ENCODE measurements at places on chromosomes 1 and 21. TPM values are rescaled to one million over a fixed set of nuclear protein-coding genes. Genes with fewer than 3 reads are reported as not detected.

DNA sequence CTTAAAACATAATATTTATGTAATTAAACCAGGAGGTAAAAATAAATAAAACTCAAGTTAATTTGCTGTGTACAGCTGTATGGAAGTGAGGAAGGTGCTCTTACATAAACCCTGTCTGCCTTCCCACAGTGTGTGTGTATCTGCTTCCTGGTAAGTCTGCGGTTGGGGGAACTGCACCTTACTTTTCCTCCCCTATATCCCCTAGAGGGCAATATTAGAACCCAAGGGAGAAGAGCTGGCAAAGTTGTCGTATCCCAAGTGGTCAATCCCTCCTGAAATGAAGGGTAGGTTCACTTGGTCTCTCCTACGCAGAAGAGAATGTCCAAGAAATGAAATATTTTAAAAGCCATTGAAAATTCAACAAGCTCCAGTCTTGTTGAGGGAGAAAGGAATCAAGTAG lies 17.8 kb upstream of the JAK1 start:
- peaks cover 7% of the 10 kb centered on the region for H3K4me1 ChIP-seq
- H3K4me3 ChIP-seq: no peak overlapping the region
- no peak for ATAC-seq
- no peak overlapping the region for H3K27ac ChIP-seq
- no peaks in the 10 kb centered on the region for H3K36me3 ChIP-seq

FAM72C gene
- 11.8 TPM for total RNA-seq

GRCh38 chr1:20640183-20640597 lies 6.9 kb downstream of the PINK1 start:
- ATAC-seq: peak; percentile 83
- H3K27me3 ChIP-seq: no peaks in the 10 kb centered on the region
- H3K27ac ChIP-seq: no peak overlapping the region
- no peak overlapping the region for H3K4me3 ChIP-seq
- peaks cover 8% of the 10 kb centered on the region for H3K36me3 ChIP-seq
- no peaks in the 10 kb centered on the region for H3K4me1 ChIP-seq

- peaks cover 46% of the 10 kb centered on the region for H3K36me3 ChIP-seq
- H3K27me3 ChIP-seq: no peaks in the 10 kb centered on the region
- no peak overlapping the region for H3K27ac ChIP-seq
- H3K4me1 ChIP-seq: peaks cover 5% of the 10 kb centered on the region
- no peak for ATAC-seq
These were observed 98.9 kb downstream of the LYST start for GRCh38 chr1:235767795-235768194.

RGS8 gene
- total RNA-seq: 0.08 TPM

DNA sequence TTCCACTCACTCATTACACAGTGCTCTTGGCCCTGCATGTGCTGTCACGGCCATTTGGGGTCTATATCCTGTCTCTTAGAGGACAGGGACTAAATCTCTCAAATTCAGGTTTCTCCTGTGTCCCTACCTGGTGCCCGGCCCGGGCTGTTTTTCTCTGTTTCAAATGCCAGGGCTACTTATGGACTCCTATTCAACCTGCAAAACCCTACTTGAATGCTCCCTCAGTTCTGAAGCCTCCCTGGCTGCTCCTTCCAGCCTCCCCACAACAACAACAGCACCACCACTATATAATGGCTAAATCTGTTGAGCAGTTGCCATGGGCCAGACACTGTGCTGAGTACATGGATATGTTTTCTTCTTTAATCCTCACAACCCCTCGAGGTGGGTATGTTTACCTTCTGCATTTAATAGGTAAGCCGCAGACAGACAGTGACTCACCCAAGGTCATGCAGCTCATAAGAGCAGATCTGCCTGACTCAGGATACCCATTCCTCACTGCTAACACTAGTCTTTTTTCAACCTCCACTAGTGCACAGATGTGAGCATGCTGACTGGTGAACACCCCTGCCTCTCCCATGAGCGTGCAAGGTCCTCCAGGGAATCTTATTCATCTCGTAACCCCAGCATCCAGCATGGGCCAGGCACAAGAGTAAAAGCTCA lies 29.9 kb downstream of the DHRS3 start:
- peaks cover 12% of the 10 kb centered on the region for H3K36me3 ChIP-seq
- H3K4me1 ChIP-seq: peaks cover 17% of the 10 kb centered on the region
- H3K4me3 ChIP-seq: no peak overlapping the region
- no peaks in the 10 kb centered on the region for H3K27me3 ChIP-seq

LCK gene
- total RNA-seq: 323 TPM

DNA sequence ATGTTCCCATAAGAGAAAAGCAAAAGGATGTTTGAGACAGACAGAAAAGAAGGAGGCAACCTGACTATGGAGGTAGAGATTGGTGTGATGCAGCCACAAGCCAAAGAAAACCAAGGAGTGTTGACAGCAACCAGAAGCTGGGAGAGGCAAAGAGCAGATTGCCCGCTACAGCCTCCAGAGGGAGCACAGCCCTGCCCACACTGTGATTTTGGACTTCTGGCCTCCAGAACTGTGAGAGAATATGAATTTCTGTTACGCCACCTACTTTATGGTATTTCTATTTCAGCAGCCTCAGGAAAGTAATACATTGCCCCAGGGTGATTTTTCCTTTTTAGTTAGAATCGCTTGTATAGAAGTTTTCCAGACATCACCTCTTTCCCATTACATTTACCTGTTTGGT lies 28.4 kb downstream of the SLAMF6 start:
- H3K4me3 ChIP-seq: no peak overlapping the region
- H3K4me1 ChIP-seq: peaks cover 30% of the 10 kb centered on the region
- H3K27me3 ChIP-seq: no peaks in the 10 kb centered on the region
- peaks cover 25% of the 10 kb centered on the region for H3K36me3 ChIP-seq
- no peak for ATAC-seq

- ATAC-seq: no peak
- no peak overlapping the region for H3K4me3 ChIP-seq
- no peaks in the 10 kb centered on the region for H3K27me3 ChIP-seq
- H3K4me1 ChIP-seq: no peaks in the 10 kb centered on the region
- H3K27ac ChIP-seq: no peak overlapping the region
These were observed 1044.9 kb downstream of the BRINP3 start for GRCh38 chr1:189432753-189433152.

CAMK1G gene
- not detected for total RNA-seq

DNA sequence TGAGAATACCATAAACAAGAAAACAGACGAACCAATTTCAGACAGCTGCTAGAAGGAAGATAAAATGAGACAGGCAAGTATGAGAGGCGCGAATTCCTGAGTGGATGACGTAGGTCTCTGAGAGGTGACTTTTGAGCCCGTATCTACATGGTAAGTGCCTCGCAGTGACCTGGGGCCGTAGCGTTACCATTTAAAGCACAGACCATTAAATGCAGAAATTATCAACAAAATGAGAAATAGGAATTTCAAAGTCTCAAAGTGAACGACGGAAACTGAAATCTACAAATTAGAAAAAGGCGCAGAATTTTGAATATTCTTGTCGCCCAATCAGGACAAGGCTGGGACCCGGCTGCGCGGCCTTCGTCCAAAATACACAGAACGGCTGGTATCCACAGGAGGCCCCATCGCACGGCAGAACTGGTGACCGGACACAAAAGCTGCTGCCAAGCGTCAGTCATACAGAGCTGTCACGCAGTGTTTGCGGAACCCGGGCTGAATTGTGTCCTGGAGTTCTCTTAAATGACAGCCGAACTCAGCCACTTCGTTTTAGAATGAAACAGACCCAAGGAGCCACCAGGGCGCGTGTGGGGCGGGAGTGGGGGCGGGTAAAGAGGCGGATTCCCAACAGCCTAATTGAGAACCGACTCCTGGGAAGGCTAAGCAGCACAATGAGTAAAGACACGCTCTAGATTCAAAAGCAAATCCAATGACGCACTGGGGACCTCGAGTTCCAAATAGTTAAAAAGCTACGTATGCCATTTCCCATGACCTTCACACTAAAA lies 13.8 kb upstream of the BOLA1 start:
- ATAC-seq: peak; percentile 27
- H3K27ac ChIP-seq: no peak overlapping the region
- H3K4me3 ChIP-seq: no peak overlapping the region
- H3K4me1 ChIP-seq: peaks cover 6% of the 10 kb centered on the region

- H3K27ac ChIP-seq: no peak overlapping the region
- peaks cover 19% of the 10 kb centered on the region for H3K27me3 ChIP-seq
- H3K4me3 ChIP-seq: no peak overlapping the region
- no peaks in the 10 kb centered on the region for H3K4me1 ChIP-seq
These were observed 117.6 kb upstream of the CD34 start for GRCh38 chr1:208028526-208028925.

DNA sequence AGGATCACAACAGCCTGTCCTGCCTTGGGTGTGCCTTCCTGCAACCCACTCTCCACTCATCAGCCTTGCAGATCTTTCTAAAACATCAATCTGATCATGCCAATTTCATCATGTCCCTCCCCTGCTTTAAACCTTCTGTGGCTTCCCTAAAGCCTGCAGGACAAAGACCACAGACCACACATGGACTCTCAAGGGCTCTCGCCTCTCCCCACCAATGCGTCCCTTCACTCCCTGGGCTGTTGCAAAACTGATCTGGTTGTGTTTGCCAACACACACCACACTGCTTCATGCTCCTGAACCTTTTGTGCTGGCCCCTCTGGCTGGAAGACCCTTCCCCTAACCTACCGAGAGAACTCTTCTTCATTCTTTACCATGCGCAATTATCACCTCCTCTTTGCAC lies 72.4 kb downstream of the ITPKB start:
- H3K4me3 ChIP-seq: peak overlapping the region; percentile 8
- peaks cover 15% of the 10 kb centered on the region for H3K36me3 ChIP-seq
- no peak for ATAC-seq
- peak overlapping the region; percentile 74 for H3K27ac ChIP-seq
- H3K4me1 ChIP-seq: peaks cover 59% of the 10 kb centered on the region

FCGR1A gene
- not detected for total RNA-seq

DTL gene
- total RNA-seq: 72.2 TPM

TPRG1L gene
- 8.9 TPM for total RNA-seq

ADGRB2 gene
- total RNA-seq: 4.5 TPM

OR2T11 gene
- not detected for total RNA-seq

ANGPTL1 gene
- not detected for total RNA-seq

DNA sequence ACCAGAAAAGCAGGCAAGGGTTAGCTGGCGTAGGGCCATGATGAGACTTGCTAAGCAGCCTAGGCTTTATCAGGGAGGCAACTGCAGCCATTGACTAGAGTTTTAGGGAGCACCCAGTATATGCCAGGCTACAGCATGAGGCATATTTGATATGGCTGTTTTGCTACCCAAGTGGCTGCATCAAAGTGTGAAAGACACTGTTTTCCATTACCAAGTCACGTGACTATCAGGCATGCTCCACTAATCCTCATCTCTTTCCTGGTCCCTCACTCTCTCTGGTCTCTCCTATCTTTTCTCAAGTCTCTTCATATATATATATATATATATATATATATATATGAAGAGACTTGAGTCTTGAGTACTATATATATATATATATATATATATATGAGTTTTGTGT lies 206.7 kb upstream of the POU3F1 start:
- H3K4me1 ChIP-seq: no peaks in the 10 kb centered on the region
- no peak overlapping the region for H3K27ac ChIP-seq
- ATAC-seq: no peak
- H3K27me3 ChIP-seq: peaks cover 42% of the 10 kb centered on the region

ANXA9 gene
- total RNA-seq: 0.30 TPM

DNA sequence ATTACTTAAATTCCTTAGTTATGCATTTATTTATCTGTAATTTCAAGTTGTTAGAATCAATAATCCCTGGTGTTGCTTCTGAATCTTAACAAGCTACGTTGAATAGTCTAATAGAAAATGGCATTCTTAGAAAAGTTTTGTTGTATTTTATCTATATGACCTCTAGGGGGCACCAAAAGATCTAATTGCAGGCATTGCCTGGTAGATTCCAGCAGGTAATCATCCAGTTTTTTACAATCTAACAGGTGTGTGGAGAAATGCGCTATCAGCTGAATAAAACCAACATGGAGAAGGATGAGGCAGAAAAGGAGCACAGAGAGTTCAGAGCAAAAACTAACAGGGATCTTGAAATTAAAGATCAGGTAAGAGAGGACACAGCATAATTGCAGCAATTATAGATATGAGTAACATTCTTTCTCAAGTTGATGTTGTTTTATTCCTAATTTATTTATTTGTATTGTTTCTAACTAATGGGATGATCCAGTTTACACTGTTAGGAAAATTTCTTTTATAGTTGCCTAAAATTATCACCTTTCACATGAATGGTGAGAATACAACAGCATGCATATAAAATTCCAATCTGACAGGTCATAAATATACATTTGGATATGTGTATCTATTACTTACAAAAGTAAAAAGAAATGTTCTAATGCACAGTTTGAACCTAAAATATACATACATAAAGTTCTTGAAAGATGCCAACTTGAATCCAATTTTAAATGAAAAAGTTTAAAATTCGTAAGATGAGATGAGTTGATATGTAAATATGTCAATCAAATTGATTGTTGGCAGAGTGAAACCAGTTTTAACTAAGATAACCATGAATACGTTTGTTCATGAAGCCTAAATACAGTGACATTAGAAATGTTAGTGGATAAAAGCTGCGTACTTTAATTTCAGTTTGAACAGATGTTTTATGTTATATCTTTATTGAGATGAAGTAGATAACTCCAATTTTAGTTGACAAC lies 88.4 kb downstream of the SDCCAG8 start:
- no peak overlapping the region for H3K27ac ChIP-seq
- peaks cover 5% of the 10 kb centered on the region for H3K4me1 ChIP-seq
- H3K4me3 ChIP-seq: no peak overlapping the region
- peaks cover 29% of the 10 kb centered on the region for H3K36me3 ChIP-seq
- H3K27me3 ChIP-seq: no peaks in the 10 kb centered on the region
- ATAC-seq: no peak

ZFP69B gene
- total RNA-seq: 3.3 TPM

GRCh38 chr1:54937469-54937868 lies 43.0 kb upstream of the TMEM61 start:
- peaks cover 5% of the 10 kb centered on the region for H3K4me1 ChIP-seq
- H3K27me3 ChIP-seq: peaks cover 26% of the 10 kb centered on the region

- ATAC-seq: no peak
- H3K4me3 ChIP-seq: no peak overlapping the region
- no peaks in the 10 kb centered on the region for H3K36me3 ChIP-seq
These were observed 52.3 kb upstream of the COG2 start for GRCh38 chr1:230589951-230590350.

DNA sequence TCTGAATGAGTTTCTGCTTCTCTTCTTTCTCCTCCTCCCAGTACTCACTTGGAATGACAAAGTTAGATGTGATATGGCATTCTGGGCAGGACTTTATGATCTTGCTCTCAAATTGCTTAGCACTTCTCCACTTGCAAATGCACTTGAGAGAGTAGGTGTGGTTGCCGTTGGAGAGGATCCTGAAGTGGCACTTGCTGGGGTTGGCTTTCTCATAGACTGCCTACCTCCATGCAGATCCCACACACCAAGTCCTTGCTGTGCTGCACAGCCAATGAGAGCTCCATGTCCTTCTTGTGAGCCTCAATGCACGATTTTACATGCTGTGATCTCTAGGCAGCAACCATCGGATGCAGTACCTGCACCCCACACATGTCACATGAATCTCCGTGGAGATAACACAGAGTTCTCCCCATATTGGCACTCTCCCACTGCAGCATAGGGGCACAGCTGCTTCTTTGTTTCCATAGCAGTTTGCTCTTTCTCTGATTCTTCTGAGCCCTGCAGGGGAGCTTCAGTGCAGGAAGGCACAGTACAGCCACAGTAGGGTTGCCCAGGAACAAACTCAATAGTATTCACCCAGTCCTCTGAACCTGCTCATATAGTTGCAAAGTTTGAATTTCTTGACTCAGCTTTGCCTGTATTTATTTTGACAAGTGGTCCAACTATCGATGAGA lies 45.2 kb downstream of the ZNF691 start:
- no peak overlapping the region for H3K4me3 ChIP-seq
- peaks cover 6% of the 10 kb centered on the region for H3K27me3 ChIP-seq
- no peaks in the 10 kb centered on the region for H3K4me1 ChIP-seq
- ATAC-seq: no peak

KIF26B gene
- not detected for total RNA-seq

- no peak within 1 kb of the TSS for H3K4me3 ChIP-seq
- no peak for ATAC-seq
- peaks cover under 1% of the 10 kb centered on the region for H3K36me3 ChIP-seq
- peaks cover 25% of the 10 kb centered on the region for H3K27me3 ChIP-seq
- no peaks in the 10 kb centered on the region for H3K4me1 ChIP-seq
These were observed at the start of gene TEKT2 for GRCh38 chr1:36083635-36084496. TSS of gene TEKT2 (plus strand) at chr1:36084094. CDS start at chr1:36084922, 828 bp downstream.

Measured in activated T-helper 17 cell treated with anti-CD3 and anti-CD28 coated beads, Interleukin-2, amount 50 U/mL, for 72 hours (primary cell).